Effector memory CD4-positive, alpha-beta T cell (primary cell): ENCODE measurements at places on chromosomes 16 and 17.

DNA sequence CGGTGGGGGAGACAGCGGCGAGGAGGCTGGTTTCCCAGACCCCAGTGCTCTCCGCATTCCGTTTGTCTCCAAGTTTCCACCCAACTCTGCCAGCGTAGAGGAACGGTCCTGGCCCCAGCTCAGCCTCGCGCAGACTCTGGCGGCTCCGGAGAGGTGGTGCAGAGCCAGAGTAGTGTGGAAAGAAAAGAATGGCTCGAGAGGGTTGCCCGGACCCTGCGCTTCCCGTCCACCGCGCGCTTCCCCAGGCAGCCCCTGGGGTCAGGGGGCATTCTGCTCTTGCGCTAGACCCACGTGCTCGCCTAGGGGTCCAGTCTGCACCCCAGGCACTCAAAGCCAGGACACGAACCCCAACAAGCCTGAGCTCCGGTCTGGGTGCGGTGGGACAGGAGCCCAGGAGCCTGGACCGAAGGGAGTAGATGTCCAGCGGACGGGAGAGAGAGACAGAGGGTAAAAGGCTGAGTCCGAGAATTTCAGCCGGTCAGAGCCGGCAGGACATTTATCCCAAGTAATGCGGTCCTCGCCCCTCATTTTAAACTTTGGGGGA is 3.8 kb downstream of the PMP22 start:
- DNase-seq, result no peak

DNA sequence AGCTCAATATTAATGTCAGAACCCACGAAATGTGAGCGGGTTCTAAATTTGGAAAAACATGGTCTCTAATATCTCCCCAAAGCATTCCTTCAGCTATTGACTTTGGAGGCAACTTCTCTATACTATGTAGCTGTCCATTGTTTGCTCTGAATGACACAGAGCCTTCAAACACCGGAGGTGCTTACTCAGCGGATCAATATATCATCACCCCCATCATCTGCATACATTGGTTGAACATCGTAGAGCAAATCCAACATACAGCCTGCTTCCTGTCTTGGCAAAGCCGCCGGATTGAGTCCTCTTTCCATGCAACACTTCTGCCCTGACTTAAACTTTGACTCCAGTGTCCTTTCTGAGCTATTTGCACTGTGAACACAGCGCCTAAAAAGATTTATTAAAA is 61.3 kb downstream of the C17orf67 start:
- no peak for DNase-seq

GRCh38 chr17:41683441-41684007 is 5.2 kb upstream of the EIF1 start:
- DNase-seq, result no peak

DNA sequence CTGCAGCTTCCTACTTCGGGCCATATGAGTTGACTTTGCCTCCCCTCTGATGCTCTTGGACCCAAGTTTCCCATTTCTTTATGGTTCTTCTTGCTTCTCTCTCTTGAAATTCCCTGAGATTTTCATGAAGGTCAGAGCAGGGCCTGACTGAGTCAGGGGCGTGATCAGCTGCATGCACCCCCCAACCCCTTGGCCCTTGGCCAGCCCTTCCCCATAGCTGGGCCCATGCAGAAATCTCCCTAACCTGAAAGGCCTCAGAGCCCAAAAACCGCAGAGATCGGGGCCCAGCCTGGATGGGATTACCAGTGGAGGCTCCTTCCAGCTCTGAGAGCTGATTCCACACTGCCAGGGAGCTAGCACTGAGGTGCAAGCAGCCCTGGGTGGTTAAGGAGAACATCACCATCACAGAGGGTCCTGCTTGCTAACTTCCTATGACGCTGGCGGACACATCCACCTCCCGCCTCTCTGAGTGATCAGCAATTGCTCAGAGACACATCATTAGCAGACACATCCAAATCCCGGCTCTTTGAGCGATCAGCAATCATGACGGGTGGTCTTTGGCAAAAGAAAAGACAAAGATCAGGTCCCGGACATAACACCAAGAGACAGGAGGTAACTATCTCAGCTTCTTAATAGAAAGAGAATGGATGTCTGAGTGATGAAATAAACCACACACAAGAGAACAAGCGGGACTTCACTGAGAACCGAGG is 161.5 kb downstream of the C16orf78 start:
- no peak for DNase-seq

- no peak for DNase-seq
Measured at GRCh38 chr17:50027881-50028735, 27.8 kb upstream of the ITGA3 start.

DNA sequence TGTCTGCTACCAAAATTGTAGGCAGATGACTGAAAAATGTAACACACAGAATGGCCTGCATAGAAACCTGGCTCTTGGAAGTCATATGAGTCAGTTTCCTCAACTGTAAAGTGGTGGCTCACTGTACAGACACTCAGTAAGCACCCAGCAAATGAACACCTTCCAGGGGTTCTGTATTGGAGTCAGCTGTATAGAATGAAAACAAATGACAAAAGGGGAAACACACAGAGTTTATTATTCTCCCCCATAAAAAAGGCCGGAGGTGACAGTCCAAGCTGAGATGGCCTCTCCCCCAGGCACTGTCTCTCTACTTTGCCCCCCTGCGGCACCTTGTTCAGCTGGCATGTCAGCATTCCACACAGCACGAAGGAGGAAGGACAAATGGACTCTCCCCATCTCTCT is 6.2 kb upstream of the MEOX1 start:
- no peak for DNase-seq

- DNase-seq, result no peak
Measured at GRCh38 chr17:49980703-49981197, 11.8 kb downstream of the DLX4 start.

DNA sequence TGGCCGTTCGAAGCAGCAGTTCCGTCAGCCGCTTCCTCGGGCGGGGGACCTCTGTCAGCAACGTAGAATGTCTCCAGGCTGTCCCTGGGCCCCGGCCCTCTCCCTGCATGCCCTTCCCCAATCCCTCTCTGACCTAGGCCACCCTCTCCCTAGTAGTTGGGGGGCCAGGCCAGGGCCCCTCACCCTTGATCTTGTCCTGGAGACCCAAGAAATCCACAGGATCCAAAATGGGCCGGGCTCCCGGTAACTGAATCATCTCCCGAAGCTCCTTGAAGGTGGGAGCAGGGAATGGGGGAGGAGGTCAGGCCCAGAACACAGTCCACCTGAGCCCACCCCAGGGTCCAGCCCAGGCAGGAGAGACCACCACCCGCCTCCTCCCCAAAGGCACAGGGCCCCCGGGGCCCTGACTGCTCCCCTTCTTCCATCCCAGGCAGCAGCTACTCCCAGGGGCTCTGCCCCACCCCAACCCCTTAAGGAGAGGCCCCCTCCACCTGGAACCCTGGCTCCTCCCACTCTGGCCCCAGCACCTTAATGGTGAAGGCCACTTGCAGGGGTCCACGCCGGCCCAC is 4.7 kb upstream of the GRIN2C start:
- DNase-seq, result no peak

DNA sequence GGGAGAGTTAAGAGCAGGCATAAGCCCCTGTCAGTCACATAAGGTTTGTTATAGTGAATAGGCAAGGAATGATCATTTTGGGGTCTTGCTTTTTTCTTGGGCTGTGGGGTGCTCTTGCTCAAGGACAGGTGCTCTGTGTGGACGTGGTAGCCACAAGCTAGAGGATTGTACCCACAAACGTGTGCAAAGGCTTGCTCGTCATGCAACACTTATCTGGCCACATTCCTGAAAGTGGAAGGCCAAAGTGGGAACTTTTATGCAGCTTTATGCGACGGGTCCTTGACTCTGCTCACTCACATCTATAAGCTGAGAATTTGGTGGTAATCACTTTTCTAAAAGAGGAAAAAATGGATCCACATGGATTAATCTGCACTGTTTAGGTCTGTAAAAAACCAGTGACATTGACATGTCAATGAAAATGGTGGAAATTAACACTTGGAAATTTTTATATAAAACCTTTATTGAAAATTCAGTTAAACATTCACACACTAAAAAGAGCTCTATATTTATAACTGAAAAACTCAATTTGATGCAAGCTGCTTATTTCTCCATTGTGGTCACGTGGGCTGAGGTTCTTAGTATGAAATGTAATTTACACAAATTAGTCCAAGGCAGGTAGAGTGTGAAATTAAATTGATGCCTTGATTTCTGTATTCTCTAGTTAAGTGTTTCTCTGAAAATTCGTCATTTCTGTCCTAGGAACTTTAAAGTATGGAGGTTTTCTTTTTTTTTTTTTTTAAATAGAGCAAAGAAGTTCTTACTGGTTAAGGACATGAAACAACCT is 162.3 kb downstream of the MSI2 start:
- no peak for DNase-seq

DNA sequence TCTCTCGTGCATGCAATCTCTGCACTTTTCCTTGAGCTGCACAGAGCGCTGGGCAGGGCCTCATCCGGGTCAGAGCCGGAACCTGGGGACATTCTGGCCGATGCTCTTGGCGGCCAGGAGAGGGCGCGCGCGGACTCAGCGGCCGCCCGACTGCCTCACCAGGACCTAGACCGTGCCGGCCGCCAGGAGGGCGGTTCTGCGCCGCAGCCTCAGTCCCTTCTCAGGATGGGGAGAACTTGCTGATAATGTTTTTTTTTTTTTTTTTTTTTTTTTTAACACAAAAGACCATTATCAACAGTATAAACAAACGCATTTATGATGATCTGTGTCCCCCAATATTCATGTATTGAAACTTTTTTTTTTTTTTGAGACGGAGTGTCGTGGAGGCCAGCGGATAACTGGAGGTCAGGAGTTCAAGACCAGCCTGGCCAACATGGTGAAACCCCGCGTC is 8.1 kb upstream of the FLYWCH2 start:
- DNase-seq, result peak; percentile 62

DNA sequence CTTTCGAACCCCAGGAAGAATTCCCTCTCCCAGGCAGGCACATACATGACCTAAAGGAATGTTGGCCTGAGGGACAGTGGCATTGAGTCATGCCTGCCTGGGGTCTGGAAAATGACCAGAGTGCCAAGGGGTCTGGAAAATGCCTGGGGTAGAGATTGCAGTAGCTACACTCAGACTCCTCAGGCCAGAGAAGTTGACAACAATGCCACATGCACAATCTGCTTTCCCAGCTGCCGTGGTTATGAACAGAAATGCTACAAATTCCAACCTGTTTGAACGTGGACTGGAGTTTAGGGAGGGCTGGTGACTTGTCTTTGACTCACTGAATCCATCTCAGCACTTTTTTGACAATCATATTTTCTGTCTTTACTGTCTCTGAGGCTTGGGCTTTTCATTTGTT is 250.0 kb downstream of the ABCC12 start:
- no peak for DNase-seq

DNA sequence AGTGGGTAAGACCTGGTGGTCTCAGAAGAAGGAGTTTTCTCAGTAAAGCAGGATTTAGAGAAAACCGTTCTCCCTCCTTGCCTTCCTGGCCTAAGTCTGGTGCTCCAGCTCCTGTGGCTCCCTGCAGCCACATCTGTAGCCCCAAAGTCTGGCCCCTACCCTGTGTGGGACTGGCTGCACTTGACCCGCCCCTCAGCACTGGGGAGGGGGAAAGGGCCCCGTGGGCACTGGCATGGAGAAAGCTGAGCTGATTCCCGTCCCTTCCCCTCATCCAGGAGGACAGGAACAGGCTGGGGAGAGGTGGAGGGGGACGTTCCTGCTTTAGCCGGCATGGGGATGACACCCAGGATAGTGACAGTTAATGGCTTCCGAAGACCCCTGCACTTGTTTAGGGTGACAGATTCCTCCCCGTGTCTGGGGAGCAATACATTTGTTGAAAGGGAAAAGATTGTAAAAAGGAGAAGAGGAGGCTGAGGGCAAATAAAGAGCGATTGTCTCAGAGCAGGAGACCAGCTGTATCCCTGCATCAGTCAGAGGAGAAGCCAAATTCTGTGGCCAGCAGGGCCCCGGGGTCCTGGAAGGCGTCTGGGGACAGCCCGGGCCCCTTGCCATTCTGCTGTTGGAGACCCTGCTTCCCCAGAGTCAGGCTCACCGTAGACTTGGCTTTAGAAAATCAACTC is 37.9 kb downstream of the GRIN2C start:
- DNase-seq, result no peak

DNA sequence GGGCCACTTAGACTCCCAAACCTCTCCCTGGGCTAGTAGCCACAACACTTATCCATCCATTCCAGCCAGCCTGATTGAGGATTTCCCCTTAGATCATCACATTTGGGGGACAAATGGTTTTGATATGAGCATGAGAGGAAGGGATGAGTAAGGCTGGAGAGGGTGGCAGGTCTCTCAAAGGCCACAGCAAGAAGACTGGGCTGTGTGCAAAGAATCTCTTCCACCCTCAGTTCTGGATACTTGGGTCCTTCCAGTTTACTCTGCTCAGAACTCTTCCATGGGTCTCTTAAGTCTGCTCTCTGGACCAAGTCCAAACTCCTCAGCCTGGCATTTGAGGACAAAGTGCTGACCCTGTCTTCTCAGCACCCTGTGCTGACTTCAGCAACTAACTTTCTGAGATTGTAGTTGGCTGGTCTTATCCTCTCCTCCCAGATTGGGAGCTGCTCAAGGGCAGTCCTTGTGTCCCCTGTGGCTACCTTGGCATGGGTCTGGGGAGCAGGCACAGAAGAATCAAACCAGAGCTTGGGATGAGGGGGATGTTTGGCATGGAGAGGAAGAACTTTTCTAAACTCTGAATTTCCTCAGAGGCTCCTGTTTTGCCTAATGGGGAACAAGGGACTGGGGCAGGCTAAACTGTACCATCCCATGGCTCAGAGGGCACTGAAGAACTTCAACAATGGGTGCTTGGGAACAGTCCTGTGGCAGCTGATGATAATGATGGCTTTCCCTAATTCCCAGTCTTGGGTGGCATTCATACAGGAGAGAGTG is 3.1 kb upstream of the NFATC3 start:
- DNase-seq, result no peak

DNA sequence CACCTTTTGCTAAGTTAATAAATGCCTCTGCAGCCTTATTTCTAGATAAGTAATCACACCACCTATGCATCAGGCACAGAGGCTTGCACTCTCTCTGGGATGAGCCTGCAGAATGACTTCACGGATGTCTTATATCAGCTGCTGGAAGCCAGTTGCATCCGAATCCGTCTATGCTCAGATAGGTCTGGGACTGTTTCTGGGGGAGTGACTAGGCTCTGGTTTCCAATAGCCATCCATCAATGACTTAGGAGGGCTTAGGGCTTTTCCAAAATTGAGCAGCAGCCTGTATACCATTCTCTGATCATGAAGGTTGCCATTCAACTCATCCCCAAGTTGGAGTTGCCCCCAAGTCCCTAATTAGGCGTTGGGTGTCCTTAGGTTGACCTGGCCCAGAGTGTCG is 113.3 kb upstream of the ERCC4 start:
- no peak for DNase-seq

DNA sequence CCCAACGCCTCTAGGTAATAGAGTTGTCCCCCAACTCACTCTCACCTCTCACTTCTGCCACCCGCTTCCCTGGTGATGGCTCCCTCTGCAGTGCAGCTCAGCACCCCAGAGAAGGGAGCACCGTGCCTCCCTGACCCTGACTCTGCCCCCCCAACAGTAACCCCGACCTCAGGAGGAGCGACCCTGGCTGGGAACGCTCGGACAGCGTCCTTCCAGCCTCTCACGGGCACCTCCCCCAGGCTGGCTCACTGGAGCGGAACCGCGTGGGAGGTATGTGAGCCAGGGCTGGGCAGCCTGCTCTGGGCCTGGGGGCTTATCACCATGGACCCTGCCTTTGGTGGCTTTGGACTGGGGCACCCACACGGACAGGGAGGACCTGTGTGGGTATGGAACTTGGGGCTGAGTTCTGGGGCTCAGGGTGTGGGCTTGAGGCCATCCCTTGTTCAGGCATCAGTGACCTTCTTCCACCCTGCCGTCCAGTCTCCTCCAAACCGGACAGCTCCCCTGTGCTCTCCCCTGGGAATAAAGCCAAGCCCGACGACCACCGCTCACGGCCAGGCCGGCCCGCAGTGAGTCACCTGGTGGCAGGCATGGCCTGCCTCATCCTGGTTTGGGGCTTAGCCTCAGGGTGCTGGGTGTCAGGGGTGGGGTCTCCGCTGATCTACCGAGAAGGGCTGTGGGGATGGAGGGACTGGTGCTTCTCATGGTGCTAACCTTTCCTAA is 6.7 kb upstream of the C17orf107 start:
- DNase-seq, result no peak
